ENCODE measurements at places on chromosomes 11 and 22.

- no peak for DNase-seq
Measured at GRCh38 chr11:125990244-125990643, 44.4 kb downstream of the VSIG10L2 start.

DNA sequence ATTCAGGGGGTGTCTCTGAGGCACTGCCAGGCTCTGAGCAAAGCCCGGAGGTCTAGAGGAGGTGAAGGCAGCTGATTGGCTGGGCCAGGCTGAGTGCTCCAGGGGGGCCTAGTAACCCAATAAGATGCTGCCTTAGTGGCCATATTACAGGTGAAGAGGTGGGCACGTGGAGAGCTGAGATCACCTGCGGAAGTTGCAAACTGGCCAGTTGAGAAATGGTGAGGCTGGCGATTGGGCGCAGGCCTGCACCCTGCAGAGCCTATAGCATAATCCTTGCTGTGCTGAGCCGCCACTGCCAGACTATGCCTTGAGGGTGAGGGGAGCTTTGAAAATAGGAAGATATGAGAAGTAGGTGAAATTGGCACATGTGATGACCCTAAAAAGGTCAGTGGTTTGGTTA, 21.7 kb downstream of the DERL3 start:
- DNase-seq: no peak

DNA sequence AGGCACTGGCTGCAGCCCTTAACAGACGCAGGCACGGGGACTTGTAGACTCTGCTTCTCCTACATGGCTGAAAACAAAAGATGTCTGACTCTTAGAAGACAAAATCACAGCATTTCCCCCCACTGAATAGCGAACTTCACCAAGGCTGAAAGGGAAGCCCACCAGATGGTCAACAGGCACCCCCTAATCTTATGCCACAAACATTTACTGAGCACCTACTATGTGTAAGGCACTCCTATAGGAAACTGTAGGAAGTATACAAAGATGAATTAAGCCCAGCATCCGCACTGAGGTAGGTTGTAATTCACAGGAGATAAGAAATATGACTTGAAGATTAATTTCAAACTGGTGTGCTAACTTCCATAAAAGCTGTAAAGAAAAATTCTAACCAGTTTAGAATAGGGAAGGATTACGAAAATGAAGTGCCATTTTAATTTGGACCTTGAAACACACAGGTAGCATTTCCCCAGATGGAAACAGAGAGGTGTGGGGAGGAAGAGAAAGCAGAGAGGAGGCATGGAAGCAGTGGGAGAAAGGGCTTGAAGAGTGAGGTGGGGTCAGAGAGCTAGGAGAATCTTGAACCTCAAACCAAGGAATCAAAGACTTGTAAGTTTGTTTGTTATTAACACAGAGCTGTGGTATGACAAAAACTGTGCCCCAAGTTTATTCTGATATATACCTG, 38.1 kb downstream of the NUMA1 start:
- no peak for DNase-seq

DNA sequence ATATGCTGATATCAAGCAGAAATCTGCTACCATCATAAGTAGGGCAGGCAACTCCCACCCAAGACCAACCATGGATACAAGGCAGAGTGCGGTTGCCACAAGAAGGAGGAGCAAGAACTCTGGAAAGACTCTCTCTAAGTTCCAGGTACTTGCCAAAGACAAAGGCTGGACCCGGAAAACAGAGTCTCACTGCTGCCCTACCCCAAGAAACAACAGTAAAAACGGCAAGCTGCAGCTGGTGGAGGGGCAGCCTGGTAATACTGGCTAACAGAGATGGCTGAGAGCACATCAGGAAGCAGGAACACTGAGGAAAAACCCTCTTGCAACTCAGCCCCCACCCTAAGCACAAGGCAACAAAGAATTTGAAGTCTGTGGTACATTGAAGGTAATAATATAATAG, 27.7 kb upstream of the NXPE2 start:
- DNase-seq: no peak

- DNase-seq: no peak
Measured at GRCh38 chr11:68032003-68032402, 1.5 kb downstream of the NDUFS8 start.

- no peak for DNase-seq
Measured at GRCh38 chr11:112753706-112754105, 207.5 kb upstream of the NCAM1 start.

- DNase-seq: no peak
Measured at GRCh38 chr22:49619301-49619700, 208.4 kb downstream of the BRD1 start.

Measured in stimulated activated CD8-positive, alpha-beta memory T cell treated with anti-CD3 and anti-CD28 coated beads, Interleukin-2, amount 100 ng/mL, for 48 hours (primary cell).